ENCODE measurements at places on chromosomes 2 and 18.

DNA sequence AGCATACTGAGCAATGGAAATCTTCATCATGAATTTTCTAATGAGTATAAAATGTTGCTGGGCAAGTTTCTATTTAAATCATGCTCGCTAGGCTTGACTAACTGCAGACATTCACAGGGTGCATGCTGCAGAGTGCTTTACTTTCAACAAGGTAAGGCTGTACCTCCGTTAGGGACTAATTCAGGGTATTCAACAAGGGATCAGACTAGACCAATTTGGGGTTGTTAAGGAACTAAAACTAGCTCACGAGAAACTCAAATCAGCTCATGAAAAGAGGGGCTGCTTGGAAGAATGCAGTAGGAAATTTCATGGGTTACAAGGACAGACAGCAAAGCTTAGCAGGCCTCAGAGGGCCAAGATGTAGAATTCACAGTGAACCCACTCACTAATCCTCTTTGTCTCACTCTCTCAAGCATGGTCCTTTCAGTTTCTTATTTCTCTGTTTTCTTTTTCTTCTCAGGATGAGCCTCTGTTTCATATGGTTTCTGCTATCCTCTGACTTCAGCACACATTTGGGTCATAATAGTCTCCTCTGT is 2.2 kb downstream of the MYO3B start:
- no peak for DNase-seq

DNA sequence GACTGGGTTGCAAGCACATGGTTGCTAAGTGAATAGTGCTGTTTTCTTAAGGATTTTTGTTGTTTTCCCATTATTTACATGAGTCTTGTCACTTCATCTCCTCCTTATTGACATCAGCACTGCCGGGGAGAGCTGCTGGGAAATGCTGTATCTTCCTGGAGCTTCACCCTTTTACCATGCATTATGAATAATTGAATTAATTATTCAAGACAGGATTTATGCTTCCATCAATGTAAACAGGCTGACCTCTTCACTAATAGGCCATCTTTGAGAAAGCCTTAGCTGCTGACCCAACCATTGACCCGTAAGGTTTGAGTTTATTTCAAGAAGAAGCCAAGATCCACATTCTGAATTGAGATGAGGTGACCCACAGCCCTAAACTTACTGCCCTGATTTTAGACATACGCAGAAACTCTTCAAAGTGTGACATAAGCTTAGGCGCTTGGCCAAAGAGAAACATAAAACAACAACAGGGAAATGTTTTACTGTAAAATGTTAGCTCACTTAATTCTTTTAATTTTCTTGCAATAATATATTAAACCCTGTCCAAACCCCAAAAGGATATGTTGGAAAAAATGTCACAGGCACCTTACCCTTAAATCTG is 365.5 kb upstream of the SYT4 start:
- no peak for DNase-seq

DNA sequence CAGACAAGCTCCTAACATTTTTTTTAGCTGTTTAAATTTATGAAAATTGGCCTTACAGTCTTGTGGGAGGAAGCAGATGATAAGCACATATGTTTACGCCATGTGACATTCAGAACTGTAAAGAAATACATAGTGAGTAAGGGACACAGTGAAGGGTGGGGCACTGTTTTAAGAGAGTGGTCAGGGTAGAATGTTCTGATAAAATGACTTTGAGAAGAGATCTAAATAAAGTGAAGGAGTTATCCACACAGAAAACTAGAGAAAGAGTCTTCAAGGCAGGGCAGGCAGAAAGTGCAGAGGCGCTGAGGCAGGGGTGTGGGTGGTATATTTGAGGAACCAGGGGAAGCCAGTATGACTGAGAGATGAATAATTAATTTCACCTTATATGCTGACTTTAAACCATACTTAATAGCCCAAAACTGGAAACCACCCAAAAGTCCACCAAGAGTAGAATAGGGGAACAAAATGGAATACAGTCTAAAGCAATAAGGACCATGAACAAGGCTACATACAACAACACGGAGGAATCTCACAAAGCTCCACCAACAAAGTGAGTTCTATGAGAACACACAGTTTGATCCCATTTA is 8.6 kb downstream of the MREG start:
- DNase-seq, result no peak

GRCh38 chr2:176555112-176555511 is 285.9 kb downstream of the MTX2 start:
- no peak for DNase-seq

DNA sequence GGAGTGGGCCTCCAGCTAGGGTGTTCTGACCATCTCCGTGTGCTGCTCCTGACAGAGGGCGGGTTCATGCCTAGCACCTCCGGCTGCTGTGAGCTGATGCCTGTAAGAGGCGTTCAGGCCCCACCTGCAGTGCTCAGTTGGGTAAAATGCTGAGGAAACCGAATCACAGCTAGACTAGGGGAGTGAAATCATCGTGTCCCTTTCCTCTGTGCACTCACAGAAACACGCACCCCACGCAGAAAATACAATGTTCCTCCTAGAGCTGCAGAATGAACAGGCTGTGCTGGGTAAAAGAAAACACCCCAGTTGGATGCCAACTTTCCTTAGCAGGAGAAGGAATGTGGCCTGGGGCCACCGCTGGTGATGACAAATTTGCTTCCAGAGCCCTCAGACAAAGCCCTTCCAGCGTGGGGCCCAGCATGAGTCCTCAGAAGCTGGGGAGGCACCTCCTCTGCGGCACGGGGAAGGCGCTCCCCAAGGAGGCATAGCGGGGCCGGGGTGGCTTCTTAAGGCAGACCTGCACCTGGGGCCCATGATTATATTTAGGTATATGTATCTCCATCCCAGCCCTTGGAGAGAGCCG is 16.3 kb upstream of the ARHGEF4 start:
- DNase-seq, result peak; percentile 83

DNA sequence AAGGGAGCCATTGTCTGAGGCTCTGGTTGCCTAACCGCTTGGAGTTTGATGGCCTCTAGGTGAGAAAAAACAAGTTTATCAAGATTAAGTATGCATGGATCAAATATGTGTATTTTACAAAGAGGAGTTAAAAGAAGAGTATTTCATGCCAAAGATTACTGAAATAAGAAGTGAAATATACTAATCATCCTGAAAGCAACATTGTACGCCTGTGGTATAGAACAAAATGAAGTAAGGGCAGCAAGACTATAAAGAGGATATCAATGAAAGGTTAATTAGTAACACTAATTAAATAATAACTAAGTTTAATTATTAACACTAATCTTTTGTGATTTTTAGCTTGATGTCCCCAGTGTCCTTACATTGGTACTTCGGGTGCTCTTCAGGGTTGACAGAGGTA is 276.7 kb downstream of the CALCRL start:
- DNase-seq, result no peak

GRCh38 chr2:196696423-196697079 is 57.0 kb downstream of the CCDC150 start:
- DNase-seq, result no peak

DNA sequence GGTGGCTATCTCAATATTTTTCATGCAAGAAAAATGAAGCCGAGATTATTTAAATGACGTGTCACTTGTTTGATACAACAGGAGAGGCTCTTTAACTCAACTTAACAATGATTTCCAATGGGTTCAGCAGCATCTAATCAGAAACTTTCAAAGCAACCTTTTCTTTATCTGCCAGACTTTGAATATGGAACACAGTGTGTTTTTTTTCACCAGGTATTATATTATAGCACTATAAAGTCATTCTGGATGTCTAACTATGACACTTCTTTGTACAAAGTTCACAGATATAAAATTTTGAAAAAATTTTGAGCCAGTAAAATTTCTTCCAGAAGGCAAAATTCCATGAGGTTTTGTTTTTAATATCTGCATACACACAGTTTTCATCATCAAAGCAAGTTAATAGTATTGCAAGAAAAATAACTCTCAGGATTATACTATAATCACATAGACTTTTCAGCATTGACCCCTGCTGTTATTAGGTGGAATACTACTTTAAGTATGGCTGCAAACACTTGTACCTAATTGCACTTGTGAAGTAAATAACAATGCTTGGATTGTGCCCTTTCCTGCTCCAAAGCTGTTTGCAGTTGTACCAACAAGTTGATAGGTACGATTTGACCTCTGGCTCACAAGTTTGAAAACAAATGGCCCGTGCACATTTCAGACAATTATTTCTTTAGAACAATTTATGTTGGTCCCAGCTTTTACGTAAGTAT is 44.0 kb upstream of the DSG1 start:
- DNase-seq, result no peak

GRCh38 chr2:6254441-6254840 is 562.3 kb downstream of the SOX11 start:
- no peak for DNase-seq

GRCh38 chr18:66601649-66602048 is 2.2 kb downstream of the CDH19 start:
- no peak for DNase-seq

DNA sequence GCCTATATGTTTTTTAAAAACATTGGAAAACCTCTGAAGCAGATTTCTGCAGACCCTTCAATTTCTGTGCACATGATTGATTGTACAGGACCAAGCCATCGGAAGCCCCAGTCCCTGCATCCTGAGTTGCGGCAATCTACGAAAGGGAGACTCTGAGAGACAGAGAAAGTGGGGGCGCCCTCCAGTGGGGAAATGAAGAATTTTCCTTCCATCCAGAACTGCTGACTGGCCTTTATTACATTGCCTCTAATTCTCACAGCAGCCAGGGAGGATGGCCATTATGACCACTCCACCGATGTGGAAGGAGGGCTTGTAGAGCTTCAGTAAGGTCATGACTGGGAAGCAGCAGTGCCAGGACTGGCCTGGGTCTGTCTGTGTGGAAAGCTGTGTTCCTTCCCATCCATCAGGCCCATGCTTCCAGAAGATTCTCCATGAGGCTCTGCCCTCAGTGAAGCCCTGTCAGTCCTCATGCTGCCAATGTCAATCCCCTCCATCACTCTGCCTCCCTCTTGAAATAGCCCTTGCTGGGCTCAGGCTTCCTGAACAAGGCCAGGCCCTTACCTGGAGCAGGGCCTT is 20.0 kb upstream of the RESP18 start:
- DNase-seq, result peak; percentile 81

- DNase-seq, result no peak
Measured at GRCh38 chr2:134089454-134089853, 164.4 kb upstream of the MGAT5 start.

DNA sequence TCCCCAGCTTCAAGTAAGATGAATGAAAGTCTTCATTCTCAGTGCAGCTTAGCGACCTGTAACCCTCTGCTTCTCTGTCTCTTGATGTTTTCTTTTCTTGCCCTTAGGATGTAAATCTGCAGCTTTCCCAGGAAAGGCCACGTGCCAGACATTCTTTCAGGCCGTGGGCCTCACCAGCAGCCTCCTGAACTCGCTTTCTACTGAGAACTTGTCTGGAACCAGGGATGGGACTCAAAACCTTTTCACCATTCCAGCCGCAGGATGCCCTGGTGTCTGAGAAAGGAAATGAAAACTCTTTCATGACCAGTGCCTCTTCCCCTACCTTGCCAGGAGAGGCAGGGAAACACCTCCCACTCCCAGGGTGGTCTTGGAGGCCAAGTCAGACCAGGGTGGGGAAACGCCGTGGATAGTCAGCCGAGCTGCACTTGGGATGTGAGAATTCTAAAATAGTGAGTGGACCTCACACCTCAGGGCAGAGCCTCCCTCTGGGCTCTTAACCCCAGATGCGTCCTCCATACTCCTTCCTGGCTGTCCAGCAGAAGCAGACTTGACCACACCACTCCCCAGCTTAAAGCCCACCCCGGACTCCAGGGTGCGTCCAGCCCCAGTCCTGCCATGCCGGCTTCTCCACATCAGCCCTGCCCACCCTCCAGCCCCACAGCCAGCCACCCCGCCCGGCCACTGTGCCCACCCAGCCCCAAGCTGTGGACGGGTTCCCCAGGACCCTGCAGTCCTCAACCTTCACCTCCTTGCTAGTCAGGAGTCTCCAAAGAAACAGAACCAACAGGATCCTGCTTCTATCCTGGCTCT is 115.5 kb downstream of the TWIST2 start:
- DNase-seq, result no peak

- DNase-seq, result no peak
Measured at GRCh38 chr2:76180676-76181075, 470.0 kb upstream of the GCFC2 start.

DNA sequence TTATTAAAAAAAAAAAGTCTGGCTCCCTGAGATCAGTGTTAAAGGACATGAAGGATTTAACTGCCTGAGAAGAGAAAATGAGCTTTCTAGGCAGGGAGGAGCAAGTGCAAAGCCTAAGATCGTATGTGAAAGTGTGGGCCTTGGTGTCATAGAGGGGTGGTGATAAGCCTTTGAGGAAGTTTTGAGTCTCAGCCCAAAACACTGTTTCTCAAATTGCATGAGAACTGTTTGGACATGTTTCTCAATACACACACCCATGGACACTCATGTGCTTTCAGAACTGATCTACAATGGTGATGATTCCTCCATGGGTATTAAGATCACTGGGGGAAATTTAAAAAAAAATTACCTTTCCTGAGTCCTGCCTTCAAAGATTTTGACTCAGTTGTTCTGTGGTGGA is 336.7 kb upstream of the RND3 start:
- no peak for DNase-seq

DNA sequence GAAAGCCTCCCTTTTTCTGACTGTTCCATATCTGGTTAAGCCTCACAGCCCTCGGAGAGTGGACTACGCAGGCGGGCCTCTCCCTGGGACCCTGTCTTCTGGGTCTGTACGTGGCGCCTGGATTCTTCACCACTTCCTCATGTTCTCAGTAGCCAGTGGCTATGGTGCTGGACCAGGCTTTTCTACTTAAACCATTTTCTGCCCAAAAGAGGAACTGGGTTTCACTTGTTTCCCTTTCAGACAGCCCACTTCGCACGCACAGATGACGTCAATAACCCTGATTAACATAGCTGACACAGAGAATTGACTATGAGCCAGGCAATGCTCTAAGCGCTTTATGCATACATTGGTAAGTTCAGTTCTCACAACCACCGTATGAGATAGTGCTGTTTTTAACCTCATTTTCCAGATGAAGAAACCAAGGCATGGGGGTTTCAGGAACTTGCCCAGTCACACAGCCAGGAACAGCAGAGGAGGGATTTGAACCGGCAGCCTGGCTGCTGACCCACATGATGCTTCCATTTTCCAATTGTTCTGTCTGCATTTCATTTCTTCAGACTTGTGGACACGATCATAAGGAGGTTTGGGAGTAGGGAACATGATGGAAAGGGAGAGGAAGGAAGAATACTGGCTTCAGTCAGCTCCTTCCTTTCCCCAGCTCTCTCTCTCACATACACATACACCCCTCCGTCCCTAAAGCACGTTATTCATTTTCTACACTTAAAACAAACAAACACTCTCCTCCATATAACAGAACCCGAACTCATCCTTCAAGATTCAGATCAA is 41.7 kb downstream of the MYOM1 start:
- no peak for DNase-seq

- peak; percentile 61 for DNase-seq
Measured at GRCh38 chr2:85421260-85422071, 3.0 kb downstream of the SH2D6 start.

DNA sequence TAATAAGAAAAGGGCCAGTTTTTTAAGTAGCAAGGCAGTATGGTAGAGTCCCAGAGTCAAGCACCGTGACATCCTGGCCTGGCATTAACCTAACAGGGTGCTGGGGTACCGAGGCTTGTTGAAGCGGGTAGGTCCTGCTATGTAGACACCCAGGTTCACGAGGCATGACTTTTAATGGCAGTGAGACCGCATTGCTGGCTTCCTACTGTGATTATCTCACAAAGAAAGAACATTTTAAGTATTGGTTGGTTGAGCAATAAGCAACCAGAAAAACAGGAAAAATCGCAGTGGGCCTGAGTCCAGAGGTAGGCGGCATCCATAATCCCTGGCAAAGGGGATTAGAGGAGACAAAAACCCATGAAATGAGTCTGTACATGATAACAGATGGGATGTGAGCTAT is 927.9 kb upstream of the ACVR2A start:
- DNase-seq, result no peak

Measured in caudate nucleus (tissue), 63 donors.